ENCODE measurements at places on chromosomes 2 and 18.

- peak; percentile 28 for DNase-seq
- no peak overlapping the region for H3K27ac ChIP-seq
- no peaks in the 10 kb centered on the region for H3K27me3 ChIP-seq
- H3K36me3 ChIP-seq: no peaks in the 10 kb centered on the region
- no peaks in the 10 kb centered on the region for H3K4me1 ChIP-seq
- no peak overlapping the region for H3K4me3 ChIP-seq
These were observed 312.3 kb upstream of the PIK3C3 start for GRCh38 chr18:41642756-41643155.

- H3K27ac ChIP-seq: peak overlapping the region; percentile 14
- H3K4me1 ChIP-seq: peaks cover 4% of the 10 kb centered on the region
- H3K27me3 ChIP-seq: no peaks in the 10 kb centered on the region
- DNase-seq: peak; percentile 59
These were observed 29.3 kb downstream of the PIEZO2 start for GRCh38 chr18:11119959-11120587.

- no peaks in the 10 kb centered on the region for H3K4me1 ChIP-seq
- H3K36me3 ChIP-seq: no peaks in the 10 kb centered on the region
- no peak overlapping the region for H3K27ac ChIP-seq
- DNase-seq: peak; percentile 89
- H3K4me3 ChIP-seq: no peak overlapping the region
These were observed 78.3 kb upstream of the CRIM1 start for GRCh38 chr2:36277146-36277808.

DNA sequence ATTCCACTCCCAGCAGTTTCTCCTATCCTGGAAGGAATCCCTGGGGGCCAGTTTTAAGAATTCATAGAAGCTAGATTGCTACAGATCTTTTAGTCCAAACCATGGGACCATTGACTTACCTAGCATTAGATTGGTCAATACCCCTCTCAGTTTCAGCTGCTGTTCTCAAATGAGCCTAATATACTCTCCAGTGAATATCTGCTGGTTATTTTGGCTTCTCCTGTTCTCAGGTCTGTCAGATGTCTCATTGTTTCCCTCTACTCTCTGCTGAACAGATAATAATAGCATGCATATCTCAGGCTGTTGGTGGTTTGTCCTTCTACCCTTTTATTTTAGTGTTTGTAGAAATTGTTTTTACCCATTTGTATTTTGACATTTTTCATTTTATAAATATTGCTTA lies 99.5 kb downstream of the FHOD3 start:
- peaks cover 5% of the 10 kb centered on the region for H3K4me1 ChIP-seq
- H3K36me3 ChIP-seq: no peaks in the 10 kb centered on the region
- no peaks in the 10 kb centered on the region for H3K27me3 ChIP-seq
- DNase-seq: no peak

DNA sequence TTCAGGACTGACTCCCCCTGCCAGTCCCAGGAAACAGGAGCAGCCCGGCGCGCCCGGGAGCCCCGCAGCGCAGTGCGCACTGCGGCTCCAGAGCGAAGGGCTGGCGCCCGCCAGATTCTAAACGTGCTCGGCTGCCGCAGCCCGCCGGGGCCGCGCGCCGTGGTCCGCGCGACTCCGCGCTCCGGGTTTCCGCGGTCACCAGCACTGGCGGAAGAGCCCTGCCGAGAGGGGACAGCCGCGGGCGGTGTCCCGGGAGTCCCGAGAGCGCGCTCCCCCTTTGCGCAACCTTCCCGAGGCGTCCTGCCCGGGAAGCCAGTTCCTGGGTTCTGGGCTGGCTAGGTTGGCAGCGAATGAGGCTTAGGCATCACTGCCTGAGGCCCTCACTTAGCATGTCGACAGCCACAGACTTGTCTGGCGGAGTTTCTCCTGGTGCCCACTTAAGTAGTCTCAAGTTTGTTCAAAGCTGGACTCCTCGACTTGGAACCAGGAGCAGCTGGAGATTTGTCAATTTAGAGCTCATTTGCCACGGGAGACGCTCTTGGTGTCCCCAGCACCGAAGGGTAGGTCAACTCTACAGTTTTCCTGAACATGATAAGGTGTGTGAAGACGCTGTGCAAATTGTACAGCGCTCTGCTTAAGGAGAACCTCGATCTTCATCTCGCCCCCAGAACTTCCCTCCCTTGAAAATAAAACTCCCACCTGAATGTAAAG lies 1.5 kb upstream of the VSNL1 start:
- no peaks in the 10 kb centered on the region for H3K36me3 ChIP-seq
- peak overlapping the region; percentile 77 for H3K4me3 ChIP-seq
- peak overlapping the region; percentile 89 for H3K27ac ChIP-seq
- H3K4me1 ChIP-seq: peaks cover 11% of the 10 kb centered on the region
- peaks cover 50% of the 10 kb centered on the region for H3K27me3 ChIP-seq

DNA sequence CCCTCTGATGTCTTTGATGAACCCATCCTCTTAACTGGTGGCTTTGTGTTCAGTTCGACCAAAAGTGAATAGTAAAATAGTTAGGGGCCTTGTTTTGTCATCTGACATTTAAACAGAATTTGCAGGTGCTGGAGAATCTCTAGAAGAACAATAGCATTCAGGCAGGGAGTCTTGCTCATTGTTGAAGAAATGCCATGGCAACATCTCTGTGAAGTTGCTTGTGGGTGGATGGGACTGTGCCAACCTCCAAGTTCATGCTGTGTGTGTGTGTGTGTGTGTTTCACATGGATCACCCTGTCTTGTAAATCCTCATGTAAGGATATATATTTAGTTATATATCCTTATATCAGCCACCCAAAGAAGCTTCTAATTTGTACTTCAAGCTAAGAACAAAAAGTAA lies 66.7 kb downstream of the SKA1 start:
- no peak for DNase-seq
- H3K4me3 ChIP-seq: no peak overlapping the region
- H3K27ac ChIP-seq: no peak overlapping the region
- H3K36me3 ChIP-seq: no peaks in the 10 kb centered on the region
- no peaks in the 10 kb centered on the region for H3K27me3 ChIP-seq
- H3K4me1 ChIP-seq: no peaks in the 10 kb centered on the region

DNA sequence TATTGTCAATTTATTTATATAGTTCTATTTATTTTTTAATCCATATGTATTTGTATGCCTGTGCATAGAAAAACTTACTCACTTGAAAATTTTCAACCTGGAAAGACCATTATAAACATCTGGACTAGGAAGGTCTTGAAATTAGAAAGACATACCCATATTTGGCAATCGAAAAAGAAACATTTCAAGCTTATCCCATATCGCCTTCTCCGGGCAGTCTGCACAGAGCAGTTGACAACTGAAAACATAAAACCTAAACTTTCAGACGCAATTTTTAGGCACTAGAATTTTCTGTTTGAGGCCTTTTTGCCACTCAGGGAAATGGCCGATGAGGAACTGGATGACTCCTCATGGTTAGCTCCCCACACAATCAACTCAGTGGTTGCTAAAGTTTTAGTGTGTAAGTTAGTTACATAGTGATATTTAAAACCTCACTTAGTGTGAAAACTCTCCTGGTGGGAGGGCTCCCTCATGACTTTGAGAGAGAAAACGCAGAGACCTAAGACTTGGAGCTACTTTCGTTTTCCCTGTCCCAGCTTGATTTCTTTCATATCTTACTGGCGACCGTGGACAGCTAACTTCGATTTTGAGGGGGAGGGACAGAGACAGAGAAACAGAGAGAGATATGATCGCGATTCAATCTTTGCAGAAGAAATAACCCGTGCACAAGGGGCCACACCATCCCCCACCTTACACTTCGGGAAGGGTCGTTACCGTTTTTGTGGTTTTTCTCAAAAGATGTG lies 3.2 kb upstream of the HOXD12 start:
- peak overlapping the region; percentile 77 for H3K4me3 ChIP-seq
- H3K36me3 ChIP-seq: no peaks in the 10 kb centered on the region
- peaks cover 15% of the 10 kb centered on the region for H3K4me1 ChIP-seq
- H3K27me3 ChIP-seq: peaks cover 96% of the 10 kb centered on the region
- peak; percentile 38 for DNase-seq

GRCh38 chr2:45274250-45274926 lies 265.1 kb upstream of the SIX2 start:
- H3K36me3 ChIP-seq: no peaks in the 10 kb centered on the region
- no peak overlapping the region for H3K4me3 ChIP-seq
- no peak overlapping the region for H3K27ac ChIP-seq
- peaks cover 8% of the 10 kb centered on the region for H3K4me1 ChIP-seq

DNA sequence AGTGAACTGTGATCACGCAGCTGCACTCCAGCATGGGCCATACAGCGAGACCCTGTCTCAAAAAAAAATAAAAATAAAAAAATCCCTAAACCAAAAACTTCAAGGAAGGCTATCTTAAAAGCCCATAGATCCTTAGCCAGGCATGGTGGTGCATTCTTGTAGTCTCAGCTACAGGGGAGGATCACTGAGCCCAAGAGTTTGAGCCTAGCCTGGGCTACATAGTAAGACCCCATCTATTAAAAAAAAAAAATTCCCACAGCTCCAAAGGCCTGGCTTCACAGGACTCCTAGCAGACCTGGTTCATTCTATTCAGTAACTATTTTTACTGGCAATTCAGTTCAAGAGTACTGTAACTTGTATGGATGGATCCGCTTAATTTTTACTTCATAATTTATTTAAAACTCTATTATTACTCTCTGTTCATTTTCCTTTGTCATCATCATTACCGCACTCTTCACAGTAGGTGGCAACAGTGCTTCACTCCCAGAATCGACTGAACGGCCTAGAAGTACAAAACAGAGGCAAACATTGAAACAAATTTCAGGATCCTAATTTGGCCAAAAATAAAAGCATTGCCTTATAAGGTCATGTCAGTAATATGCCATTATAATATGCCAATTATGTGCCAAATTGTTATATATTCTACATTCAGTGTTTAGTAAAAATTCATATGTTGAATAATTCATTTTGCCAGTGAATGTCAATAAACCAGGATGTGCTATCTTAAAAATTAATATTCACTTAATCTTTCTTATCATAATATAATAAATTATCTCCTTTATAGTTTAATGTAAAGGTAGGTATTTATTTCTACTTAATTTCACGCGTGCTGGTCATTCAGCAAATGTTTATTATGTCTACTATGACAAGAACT lies 14.3 kb upstream of the STAM2 start:
- no peaks in the 10 kb centered on the region for H3K36me3 ChIP-seq
- peak; percentile 74 for DNase-seq
- H3K27me3 ChIP-seq: no peaks in the 10 kb centered on the region

- DNase-seq: peak; percentile 15
- no peak overlapping the region for H3K4me3 ChIP-seq
- H3K36me3 ChIP-seq: peaks cover 5% of the 10 kb centered on the region
These were observed 143.1 kb upstream of the TTC39C start for GRCh38 chr18:23871410-23871809.

GRCh38 chr2:46803547-46803878 lies 112.1 kb downstream of the MCFD2 start:
- H3K27me3 ChIP-seq: no peaks in the 10 kb centered on the region
- no peaks in the 10 kb centered on the region for H3K36me3 ChIP-seq
- H3K27ac ChIP-seq: no peak overlapping the region

GRCh38 chr2:176553685-176554100 lies 284.5 kb downstream of the MTX2 start:
- peak overlapping the region; percentile 46 for H3K4me3 ChIP-seq
- H3K27me3 ChIP-seq: peaks cover 37% of the 10 kb centered on the region
- H3K36me3 ChIP-seq: no peaks in the 10 kb centered on the region
- no peaks in the 10 kb centered on the region for H3K4me1 ChIP-seq
- peak; percentile 42 for DNase-seq

DNA sequence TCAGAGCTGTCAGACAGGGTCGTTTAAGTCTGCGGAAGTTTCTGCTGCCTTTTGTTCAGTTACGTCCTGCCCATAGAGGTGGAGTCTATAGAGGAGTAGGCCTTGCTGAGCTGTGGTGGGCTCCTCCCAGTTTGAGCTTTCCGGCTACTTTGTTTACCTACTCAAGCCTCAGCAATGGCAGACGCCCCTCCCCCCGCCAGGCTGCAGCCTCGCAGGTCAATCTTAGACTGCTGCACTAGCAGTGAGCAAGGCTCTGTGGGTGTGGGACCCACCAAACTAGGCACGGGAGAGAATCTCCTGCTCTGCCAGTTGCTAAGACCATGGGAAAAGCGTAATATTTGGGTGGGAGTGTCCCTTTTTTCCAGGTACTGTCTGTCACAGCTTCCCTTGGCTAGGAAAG lies 86.5 kb downstream of the EFEMP1 start:
- DNase-seq: no peak
- no peak overlapping the region for H3K27ac ChIP-seq
- H3K27me3 ChIP-seq: no peaks in the 10 kb centered on the region
- no peaks in the 10 kb centered on the region for H3K36me3 ChIP-seq

DNA sequence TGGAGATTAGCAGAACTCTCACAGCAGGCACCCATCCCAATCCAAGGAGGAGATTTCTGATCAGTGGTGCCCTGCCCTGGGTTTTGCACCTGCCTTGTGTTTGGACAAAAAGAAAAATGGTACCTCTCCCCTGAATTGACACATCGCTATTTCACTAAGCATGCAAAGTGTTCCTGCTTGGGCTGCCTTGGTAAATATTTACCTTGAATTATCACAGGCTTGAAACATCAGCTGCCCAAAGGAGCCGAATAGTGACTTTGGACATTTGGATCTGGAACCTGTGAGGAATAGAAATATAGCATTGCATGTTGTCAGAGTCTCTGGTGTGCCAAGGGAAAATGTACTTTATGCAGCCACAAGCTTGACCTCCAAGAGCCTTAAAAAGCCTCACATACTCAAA lies 926.4 kb upstream of the FANCL start:
- no peak for DNase-seq
- no peaks in the 10 kb centered on the region for H3K36me3 ChIP-seq
- no peaks in the 10 kb centered on the region for H3K4me1 ChIP-seq
- H3K4me3 ChIP-seq: no peak overlapping the region
- H3K27ac ChIP-seq: no peak overlapping the region

DNA sequence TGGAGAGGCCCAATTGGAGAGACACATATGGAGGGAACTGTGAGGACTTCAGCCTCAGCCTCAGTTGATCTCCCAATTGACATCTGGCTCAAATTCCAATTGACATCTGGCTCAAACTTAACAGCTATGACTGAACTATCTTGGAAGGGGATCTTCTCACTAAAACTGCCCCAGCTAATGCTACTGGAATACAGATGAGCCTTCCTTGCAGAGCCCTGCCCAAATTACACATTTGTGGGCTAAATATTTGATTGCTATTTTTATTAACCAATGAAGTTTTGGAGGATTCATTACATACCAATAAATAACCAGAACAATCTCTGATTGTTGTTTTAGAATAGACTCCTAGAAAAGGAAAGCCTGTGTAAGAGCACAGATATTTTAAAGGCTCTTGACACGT lies 189.0 kb upstream of the THUMPD2 start:
- H3K27ac ChIP-seq: no peak overlapping the region
- H3K4me1 ChIP-seq: no peaks in the 10 kb centered on the region
- H3K4me3 ChIP-seq: no peak overlapping the region
- H3K27me3 ChIP-seq: no peaks in the 10 kb centered on the region
- no peak for DNase-seq
